ENCODE measurements at places on chromosomes 4 and X.

DNA sequence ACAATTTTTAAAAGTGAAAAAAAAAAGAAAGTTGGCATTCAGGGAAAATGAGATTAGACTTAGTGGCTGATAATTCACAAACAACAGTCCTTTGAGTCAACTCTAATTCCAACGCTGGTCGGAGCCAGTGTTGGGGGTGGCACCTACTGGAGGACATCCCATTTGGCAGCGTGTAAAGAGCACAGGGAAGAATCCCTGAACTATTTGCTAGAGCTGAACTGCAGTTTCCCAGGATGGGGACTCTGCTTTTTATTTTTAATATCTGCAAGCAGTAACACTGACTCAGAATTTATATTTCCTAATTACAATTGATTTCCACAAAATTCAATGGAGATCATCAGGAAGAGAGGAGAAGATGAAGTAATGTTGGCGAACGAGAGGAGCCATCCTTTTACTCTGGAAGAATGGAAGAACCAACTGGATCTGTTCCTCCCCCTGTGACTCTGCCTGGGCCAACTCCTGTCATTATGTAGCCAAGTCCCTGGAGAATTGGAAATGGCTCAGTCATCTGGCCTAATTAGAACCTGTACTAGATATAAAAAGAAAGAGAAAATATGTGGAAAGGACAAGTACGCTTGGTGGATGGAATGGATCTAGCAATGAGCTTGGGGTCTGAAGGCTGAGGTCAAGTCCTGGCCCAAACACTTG, 76.7 kb downstream of the IRF2 start:
- no peak for DNase-seq

- DNase-seq: no peak
Measured at GRCh38 chrX:65677954-65678469, 10.6 kb downstream of the MSN start.

DNA sequence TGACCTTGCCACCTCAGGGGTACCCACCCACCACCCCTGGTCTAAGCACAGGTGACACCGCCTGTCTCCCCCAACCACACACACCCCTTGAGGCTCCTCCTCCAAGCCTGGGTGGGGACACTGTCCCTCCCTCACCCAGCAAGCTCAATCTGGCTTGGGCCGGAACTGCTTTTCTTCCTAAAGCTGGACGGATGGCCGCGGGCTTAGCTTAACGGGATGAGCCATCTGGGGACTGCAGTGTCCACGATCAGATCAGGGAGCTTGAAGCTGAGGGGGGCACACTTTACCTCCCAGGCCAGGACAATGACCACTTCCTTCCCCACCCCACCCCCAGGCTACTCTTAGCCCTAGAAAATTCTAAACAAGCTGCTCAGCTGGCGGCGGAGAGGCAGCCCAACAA, 1.0 kb upstream of the SLC6A8 start:
- no peak for DNase-seq

DNA sequence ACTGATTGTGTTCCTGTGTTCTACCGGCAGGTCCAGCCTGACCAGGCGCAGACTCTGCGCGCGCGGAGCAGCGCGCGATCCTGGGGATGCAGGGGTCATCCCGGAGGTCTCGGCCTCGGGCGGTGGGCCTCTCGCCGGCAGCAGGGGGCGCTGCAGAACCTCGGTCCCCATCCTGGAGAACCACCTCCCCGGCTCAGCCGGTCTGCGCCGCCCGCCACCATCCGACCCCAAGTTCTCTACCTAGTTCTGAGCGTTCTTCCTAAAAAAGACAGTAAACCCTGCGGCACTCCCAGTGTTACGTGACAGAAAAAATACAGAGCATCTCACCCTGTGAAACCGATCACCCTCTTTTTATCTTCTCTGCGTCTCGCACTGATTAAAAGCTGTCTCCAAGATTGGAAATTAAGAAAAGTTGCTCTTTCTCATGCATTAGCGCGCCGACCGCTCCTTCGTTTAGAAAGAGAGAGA, 1.6 kb downstream of the TRPC3 start:
- peak; percentile 94 for DNase-seq
